ENCODE measurements at places on chromosomes 1 and 21. TPM values are rescaled to one million over a fixed set of nuclear protein-coding genes. Genes with fewer than 3 reads are reported as not detected.

Gene ANXA9
- total RNA-seq = not detected

DNA sequence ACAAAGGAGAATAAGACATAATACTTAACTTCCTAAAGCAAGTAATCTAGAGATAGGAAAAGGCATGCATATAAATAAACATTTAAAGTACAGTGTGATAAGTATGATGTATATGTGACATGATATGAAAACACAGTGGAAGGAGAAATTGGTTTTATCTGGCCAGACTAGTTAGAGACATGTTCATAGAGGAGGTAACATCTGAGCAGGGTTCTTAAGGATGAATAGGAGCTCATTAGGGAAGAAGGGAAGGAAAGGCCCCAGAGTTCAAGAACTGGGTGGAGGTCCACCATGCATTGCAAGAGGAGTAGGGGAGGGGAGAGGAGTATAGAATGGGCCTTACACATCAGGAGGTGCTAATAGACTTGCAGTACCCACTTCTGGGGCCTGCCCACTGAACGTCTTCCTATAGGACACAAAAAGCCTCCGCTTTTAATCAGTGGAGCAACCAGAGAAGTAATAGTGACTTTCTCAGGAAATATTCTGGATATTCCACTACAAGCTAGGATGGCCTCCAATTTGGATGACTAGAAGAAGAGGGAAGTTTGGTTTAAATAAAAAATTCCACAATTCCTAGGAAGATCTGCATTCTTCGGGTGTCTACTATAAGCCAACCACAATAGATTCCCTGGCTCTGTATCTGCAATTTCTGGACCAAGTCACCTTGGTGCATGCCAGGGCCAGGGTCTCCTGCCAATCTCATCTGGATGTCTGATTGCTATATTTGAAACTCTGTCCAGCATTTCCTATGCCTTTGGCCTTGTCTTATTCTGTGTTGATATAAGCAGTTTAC lies 41.9 kb downstream of the NGF start:
- DNase-seq = no peak

Gene KISS1
- not detected for total RNA-seq

DNA sequence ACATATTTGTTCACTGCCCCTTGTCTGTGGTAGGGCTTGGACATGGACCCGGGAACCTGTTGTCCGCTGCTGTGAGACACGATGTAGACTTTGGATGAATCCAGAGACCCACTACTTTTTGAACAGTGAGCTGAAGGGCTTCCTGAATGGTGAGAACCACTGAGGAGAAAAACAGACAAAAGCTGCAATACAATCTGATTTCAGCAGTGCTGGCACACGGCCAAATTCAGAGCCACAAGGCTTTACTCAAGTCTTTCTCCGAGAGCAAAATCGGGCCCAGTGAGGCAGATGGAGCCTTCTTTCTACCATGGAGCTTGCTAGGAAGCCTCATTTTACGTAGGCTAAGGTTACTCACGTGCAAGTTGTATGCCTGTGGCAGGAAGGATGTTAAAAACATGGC lies 197.6 kb downstream of the SIPA1L2 start:
- no peak for DNase-seq

- DNase-seq = no peak
Measured at GRCh38 chr1:110067893-110068645, 2.4 kb downstream of the ALX3 start.

DNA sequence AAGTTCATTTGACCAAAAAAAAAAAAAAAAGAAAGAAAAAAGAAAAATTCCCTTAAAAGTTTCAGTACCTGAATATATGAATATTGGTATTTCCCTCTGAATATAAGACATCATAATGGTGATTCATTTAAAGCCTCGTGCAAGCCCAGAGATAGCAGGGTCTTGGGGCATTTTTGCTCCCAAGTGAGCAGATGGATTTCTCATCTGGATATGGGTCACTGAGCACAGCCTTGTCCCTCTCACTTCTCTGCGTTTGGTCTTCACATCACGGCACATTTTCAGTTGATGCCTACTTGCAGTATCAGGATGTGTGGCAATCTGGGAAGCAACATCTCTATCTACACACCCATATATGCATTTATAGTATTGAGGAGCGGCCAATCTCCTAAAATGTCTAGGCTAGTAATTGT lies 12.7 kb downstream of the CD58 start:
- DNase-seq = peak; percentile 43

GRCh38 chr1:29698033-29698432 lies 461.7 kb downstream of the PTPRU start:
- no peak for DNase-seq

- DNase-seq = no peak
Measured at GRCh38 chr21:29056538-29057050, 16.9 kb downstream of the CCT8 start.

GRCh38 chr1:40750451-40750908 lies 33.1 kb upstream of the KCNQ4 start:
- no peak for DNase-seq

Gene SLAMF8
- total RNA-seq = 0.53 TPM

Gene MASP2
- not detected for total RNA-seq

Gene FHAD1
- total RNA-seq = not detected

DNA sequence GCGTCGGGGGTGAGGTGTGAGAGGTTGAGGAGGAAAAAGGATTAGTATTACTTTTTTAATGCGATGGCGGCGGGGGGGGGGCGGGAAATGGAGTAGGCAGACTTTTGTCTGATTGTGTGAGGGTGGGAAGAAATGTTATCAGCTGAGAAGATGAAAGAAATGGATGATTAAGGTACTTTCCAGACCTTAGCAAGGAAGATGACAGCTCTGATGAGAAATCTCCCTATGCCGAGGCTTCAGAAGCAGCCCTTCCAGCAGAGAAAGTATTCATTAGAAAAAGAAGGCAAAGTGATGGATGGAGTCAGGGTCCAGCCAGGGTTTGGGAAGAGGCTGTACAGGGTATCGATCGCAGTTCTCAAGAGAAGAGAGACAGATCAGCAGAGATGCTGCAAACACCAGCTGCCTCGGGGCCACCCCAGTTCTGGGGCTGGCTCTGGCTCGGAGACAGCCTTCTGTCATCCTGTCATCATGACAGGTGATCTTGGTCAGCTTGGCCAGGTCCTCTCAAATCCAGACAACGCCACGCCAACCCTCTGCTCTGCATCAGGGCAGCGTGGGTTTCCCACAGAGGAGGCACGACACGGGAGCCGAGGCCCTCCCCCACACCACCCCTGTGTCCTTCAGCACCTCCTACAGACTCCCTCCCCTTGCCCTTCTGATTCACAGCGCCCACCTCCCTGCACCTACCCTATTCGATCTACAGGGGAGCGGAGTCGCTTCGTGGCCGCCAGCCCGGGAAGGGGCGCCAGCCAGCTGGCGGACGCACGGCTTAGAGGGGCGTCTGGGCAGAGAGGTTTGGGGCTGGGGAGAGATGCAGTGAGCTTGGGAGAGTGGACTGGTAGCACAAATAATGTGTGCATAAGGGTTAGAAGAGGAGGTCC lies 674 bp upstream of the ATXN7L2 start:
- DNase-seq = peak; percentile 59

DNA sequence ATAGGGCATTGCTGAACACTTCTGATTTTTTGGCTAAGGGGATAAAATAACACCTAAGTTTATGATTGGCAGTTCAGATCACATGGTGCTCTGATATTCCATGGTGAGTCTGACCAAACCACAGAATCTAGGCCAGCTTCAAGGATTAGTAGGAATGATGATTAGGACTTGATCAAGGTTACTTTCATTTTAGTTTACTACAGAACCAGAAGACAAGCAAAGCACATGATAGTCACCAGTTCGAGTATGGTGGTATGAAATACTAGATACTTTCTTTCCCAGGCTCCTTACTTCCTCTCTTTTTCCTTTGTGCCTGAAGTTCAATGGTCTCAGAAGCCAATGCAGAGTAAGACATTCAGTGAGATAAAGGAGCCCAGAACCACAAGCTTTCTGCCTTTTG lies 26.6 kb downstream of the S100A10 start:
- no peak for DNase-seq

DNA sequence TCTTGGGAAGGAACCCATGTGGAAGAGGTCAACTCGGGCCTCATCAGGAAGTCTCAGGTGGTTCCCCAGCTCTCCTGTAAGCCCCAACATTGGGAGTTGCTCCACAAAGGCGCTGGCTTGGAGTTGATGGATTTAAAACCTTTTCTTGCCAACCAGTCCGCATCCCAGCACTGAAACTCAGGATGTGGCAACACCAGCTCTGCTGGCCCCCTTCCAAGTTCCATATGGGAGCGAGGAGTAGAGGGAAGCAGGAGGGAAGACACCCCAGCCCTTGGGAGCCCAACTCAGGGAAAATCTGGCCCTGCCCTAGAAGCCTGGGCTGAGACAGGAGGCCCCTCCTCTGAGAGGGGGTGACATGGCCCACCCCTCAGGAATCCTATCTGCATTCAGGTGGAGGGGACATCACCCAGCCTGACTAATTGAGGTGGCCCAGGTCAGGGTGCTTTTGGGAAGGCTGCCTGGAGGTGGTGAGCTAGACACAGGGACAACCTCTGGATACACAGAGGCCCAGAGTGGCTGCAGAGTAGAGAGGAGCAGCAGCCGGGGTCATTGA lies 33.1 kb upstream of the DMBX1 start:
- no peak for DNase-seq

GRCh38 chr1:1916851-1917251 lies 1.8 kb downstream of the CALML6 start:
- DNase-seq = no peak

DNA sequence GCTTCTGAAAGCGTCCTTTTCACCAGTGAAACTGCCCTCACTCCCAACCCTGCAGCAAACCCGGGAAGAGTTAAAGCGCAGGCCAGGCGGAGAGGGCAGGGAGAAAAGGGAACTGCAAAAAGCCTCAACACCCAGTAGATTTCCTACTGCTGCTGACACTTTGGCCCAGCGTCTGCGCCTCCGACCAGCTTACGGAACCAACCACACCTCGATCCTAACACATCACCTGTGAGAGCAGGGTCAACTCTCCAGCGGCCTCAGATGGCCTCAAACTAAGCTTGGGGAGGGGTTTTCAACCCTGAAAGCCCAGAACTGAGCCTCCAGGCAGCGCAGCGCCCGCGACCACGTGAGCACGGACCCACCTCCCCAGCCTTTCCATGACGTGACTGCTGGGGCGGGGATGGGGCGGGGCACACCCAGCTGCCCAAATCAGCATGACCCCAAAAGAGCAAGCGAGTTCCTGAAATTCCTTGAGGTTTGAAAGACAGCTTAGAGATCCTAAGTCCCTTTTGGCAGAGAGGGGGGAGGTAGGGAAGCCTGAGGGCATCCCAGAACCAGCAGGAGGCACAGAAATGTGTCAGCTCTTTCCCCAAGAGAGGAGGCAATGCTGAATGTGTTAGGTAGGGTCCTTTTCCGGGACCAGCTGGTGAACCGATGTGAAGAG lies 59.1 kb downstream of the ITPKB start:
- DNase-seq = peak; percentile 89

GRCh38 chr1:65691972-65692371 lies 100.7 kb upstream of the PDE4B start:
- no peak for DNase-seq

Gene CNN3
- total RNA-seq = 4.6 TPM

- no peak for DNase-seq
Measured at GRCh38 chr1:55822891-55823290, 607.7 kb upstream of the USP24 start.

Gene RAB3GAP2
- total RNA-seq = 46.5 TPM

GRCh38 chr1:2957329-2957728 lies 63.9 kb upstream of the ACTRT2 start:
- no peak for DNase-seq

- DNase-seq = no peak
Measured at GRCh38 chr1:64526312-64526711, 56.4 kb downstream of the CACHD1 start.

Gene SPRR2E
- total RNA-seq = not detected

- DNase-seq = no peak
Measured at GRCh38 chr1:168734946-168735345, 5.9 kb upstream of the DPT start.

Gene C1orf94
- not detected for total RNA-seq

DNA sequence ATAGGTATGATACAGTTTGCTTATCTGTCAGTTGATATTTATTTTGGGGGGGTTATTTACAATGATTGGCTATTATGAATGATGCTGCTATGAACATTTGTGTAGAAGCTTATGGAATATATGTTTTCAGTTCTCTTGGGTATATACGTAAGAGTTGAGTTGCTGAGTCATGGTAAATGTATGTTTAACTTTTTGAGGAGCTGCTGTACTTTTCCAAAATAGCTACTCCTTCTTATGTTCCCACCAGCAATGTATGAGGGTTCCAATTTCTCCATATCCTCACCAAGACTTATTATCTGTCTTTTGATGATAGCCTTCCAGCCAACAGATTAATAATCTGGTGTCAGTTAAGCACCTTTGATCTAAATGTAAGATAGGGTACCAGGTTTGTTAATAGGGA lies 11.9 kb downstream of the SOAT1 start:
- DNase-seq = no peak

Gene CRNN
- not detected for total RNA-seq

DNA sequence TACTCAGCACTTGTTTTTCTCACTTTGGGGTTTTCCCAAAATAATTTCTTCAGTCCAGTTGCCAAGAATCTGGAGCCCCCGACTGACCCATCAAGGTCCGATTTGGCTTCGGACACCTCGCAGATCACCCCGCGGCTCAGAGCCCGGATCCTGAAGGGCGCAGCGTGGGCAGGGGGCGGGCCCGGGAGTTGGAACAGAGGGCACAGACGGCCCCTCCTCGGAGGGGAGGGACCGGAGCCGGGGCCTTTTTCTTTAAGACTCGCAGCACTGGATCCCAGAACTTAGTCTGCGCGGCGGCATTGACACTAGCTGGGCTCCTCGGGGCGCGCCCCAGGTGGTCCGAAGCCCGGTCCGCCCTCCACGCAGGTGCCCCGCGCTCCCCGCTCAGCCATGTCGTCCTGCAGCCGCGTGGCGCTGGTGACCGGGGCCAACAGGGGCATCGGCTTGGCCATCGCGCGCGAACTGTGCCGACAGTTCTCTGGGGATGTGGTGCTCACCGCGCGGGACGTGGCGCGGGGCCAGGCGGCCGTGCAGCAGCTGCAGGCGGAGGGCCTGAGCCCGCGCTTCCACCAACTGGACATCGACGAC lies at the start of gene CBR3:
Gene CBR3 (plus strand): TSS at position 277 of the 588 bp plus-strand sequence. CDS start 114 bp downstream, at position 391.
- peak; percentile 76 for DNase-seq

Gene ZMYND12
- 0.97 TPM for total RNA-seq

Gene TAL1
- 0.07 TPM for total RNA-seq

Gene ZNF362
- total RNA-seq = 12.9 TPM

- DNase-seq = no peak
Measured at GRCh38 chr1:152786077-152786476, at the start of gene LCE1E. Gene LCE1E, plus strand, starts transcription at chr1:152786257. Its CDS starts 1,043 bp downstream, at chr1:152787300.

- DNase-seq = no peak
Measured at GRCh38 chr21:29875036-29875716, 64.6 kb downstream of the GRIK1 start.

- DNase-seq = peak; percentile 32
Measured at GRCh38 chr1:86750530-86750929, 46.2 kb downstream of the SH3GLB1 start.

DNA sequence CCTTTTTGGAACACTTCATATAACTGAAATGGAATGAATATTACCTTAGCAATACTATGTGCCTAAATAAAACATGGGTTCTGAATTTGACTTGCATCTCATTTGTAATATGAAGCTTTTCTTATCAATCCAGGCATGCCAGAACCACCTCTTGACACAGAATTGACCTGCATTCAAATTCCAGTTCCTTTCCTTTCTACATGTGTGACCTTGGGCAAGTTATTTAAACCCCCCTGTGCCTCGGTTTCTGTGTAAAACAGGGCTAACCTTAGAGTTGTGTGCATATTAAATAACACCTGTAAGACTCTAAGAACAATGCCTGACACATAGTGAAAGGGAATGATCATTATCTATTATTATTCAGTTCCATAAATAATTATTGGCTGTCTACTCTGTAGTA lies 2.0 kb upstream of the NOS1AP start:
- DNase-seq = no peak

Gene ZNF697
- 0.62 TPM for total RNA-seq

All from activated CD4-positive, alpha-beta memory T cell treated with anti-CD3 and anti-CD28 coated beads for 36 hours (primary cell).